Stimulated activated CD4-positive, alpha-beta T cell treated with anti-CD3 and anti-CD28 coated beads, Interleukin-4, amount 100 ng/mL, for 1 hour (primary cell): ENCODE measurements at places on chromosomes 2 and 18.

GRCh38 chr18:22796113-22796512 lies 137.0 kb upstream of the RBBP8 start:
- no peak for DNase-seq

GRCh38 chr2:143329288-143329687 lies 200.1 kb downstream of the ARHGAP15 start:
- no peak for DNase-seq

DNA sequence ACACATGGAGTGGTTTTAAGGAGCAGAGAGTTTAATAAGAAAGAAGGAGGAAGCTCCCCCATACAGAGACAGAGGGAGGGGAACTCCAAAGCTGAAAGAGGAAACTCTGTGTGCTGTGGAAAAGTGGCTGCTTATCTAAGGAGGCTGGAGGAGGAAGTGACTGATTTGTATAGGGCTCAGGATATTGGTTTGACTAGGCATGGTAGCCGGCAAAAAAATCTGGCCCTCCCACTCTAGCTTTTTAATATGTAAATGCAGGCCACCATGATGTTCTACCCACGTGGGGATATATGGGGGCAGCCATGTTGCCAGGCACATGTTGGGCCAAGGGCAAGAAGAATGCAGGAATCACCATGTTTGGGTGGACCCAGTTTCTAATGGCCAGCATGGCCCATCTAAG lies 64.3 kb downstream of the HNMT start:
- DNase-seq = no peak

DNA sequence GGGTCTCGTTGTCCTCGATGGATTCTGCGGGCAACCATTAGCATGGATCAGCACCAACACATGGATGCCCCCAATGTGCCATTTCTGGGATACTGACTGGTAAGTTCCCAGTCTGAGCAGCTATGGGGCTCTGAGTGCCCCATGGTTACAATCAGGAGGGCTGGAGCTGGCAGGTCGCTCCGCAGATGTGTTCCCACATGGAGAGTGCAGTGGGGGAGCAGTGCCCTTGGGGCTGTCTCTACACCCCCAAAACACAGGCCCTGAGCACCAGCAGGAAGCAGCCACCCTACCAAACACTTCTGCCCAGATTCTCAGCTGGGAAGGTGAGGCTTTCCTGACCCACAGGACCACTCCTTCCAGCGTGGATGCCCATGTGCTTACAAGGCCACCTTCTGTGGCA lies 8.0 kb downstream of the NGEF start:
- no peak for DNase-seq

DNA sequence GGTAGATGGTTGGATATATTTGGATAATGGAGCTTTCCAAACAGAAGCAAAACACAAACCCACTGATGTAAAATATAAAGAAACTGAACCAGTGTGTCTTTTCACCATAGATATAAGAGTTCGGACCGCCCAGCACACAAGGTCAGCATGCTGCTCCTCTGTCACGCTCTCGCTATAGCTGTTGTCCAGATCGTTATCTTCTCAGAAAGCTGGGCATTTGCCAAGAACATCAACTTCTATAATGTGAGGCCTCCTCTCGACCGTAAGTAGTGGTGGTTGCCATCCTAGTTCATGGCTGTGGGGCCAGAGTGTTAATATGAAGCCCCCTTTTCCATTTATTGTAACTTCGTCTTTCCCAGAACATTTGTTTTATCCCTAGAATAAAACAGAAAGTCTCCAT lies 125.2 kb upstream of the LYPD6 start:
- no peak for DNase-seq

DNA sequence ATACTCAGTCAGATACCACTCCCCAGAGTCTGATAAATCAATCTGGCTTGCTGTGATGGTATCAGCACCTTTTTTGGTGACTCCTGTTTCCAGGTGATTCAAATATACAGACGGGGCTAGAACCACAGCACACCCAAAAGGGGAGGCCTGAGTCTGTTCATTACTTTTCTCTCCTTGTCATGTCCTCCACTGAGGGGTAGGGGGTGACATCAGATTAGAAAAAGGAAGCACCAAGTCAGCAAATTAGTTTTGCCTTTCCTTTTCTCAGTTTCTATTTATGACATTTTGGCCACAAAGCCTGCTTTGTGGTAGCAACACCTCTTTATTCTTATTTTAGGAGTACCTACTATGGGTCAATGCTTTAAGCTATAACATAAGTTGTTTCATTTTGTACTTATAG lies 127.4 kb downstream of the CCDC102B start:
- no peak for DNase-seq

DNA sequence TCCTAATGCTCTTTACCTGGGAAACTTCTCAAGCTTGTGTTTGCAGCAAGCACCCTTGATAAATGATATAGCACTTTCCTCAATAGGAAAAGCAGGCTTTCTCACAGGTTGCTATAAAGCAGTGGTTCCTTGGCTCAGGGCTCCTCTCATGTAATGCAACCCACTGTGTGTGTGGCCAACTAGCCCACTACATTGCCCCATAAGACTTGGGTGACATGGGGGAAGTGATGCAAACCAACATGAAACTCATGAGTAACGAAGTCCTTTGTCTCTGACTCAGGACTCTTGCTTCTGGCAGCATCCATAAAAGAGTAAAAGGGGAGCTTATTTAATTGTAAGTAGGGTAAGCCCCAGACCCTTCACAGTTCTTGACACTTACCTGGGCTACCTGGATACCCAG lies 106.9 kb downstream of the COL4A4 start:
- no peak for DNase-seq

DNA sequence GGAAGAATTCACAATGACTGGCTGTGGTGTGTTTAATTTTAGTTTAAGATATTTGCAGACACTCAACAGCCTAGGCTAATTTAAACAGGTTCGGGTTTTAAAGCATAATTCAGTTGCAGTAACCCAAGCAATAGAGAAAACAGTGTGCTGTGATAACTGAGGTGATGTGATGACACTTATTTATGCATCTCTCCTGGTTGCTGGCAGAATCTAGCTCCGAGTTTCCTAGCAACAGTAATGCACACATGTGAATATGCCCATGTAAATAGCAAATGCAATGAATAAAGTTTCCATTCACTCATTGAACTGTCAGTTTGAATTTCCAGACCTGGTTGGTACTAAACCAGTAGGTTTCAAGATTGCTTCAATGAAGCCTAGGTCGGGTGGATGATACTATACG lies 426.5 kb downstream of the TMX3 start:
- DNase-seq = no peak

DNA sequence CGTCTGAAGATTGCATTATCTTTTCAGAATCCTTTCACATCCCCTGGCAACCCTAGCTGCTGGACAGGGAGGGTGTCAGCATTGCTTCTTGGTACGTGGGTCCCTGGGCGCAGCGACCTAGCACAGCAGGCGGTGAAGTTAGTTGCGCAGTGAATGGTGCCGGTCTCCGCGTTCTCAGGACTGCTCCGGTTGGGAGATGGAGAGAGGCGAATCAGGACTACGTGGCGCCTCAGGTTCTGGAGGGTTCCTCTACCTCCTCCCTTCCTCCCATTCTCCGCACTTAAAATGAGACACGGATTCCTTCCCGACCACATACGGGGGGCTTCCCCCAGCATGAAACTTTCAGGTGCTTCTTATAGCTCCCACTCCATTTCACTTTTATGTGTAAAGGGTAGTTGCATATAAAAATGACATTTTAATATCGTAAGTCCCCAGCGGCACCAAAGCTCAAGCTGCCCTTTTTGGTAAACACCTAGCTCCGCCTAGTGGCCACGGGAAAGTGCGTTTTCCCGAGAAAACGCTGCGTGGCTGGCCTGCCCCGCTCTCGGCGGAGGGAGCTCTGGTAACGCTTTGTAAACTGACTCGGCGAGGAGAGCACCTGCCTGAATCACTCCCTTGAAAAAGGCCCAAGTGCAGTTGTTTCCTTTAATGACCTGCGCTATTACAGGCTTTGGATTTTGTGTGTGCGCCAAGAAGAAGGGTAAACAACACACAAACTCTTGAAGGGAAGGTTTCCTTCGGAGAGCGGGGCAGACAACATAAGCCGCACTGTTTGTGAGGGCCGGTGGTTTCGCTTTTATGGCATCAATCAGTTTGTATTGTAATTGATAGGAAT lies 32.9 kb upstream of the INHBB start:
- peak; percentile 81 for DNase-seq

DNA sequence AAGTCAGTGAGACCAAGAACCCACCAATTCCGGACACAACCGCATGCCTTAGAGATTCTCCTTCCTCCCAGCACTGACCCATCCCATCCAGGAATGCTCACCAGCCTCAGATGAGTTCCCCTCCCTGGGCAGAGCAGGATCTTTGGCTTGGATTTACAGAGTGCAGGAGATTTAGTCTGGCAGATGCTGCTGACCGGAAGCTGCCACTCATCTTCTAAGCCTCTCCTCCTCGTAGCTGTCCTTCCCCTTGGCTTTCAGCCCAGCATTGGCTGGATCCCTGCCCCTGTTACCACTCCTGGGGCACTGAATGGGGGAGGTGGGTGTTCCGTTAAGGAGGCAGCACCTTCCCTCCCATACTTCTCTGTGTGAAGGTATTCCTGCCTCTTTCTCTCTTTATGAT lies 53.2 kb downstream of the VWA3B start:
- DNase-seq = no peak

DNA sequence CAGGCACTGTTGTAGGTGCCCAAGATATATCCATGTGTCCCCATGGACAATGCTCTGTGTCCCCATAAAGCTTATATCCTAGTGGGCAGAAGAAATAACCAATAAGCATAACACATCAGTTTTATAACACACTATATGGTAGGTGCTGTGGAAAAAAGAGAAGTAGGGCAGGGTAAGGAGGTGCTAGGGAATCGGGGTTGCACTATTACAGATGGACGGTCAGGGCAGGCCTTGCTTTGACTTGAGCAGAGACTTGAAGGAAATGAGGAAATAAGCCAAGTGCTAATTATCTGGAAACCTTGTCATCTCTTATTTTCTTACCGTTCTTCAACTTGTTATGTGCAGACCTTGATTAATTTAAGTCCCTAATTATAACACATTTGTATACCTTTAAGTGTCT lies 82.0 kb downstream of the PHLPP1 start:
- no peak for DNase-seq

GRCh38 chr2:105789745-105790460 lies 45.2 kb downstream of the NCK2 start:
- peak; percentile 46 for DNase-seq

GRCh38 chr2:61451178-61451577 lies 19.7 kb downstream of the USP34 start:
- DNase-seq = no peak

GRCh38 chr2:159933727-159934049 lies 128.7 kb downstream of the PLA2R1 start:
- no peak for DNase-seq

DNA sequence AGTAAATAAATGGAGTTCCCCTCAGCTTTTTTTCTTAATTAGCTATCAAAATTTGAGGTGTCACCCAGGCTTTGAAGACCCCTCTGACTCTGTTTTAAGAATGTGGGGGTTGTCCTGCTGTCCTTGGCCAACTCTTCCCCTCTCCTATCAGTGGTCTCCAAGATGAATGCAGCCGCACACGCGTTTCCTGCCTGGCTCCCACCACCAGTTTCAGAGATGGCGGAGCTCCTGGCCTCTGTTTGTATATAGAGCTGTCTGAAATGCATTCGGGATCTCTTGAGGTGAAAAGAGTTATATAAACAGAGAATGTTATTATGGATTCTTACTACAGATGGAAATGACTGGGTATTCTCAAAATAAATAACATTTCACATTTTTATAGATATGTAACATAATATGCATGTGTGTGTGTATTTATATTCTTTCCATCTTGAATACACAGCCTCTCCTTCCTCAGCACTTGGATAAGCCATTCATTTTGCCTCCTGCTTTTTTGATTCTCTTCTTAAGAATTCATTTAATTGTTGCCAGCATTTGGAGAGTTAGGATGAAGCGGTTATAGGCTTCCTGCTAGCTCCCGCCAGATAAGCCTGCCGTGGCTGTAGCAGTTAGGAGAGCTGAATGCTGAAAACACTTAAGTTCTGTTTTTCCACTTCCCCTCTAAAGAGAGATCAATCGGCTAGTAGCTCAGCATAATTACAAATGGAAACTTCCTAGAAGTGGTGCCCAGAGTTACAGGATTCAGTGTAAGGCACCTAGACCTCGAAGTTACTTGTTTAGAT lies 659.3 kb upstream of the FANCL start:
- no peak for DNase-seq

DNA sequence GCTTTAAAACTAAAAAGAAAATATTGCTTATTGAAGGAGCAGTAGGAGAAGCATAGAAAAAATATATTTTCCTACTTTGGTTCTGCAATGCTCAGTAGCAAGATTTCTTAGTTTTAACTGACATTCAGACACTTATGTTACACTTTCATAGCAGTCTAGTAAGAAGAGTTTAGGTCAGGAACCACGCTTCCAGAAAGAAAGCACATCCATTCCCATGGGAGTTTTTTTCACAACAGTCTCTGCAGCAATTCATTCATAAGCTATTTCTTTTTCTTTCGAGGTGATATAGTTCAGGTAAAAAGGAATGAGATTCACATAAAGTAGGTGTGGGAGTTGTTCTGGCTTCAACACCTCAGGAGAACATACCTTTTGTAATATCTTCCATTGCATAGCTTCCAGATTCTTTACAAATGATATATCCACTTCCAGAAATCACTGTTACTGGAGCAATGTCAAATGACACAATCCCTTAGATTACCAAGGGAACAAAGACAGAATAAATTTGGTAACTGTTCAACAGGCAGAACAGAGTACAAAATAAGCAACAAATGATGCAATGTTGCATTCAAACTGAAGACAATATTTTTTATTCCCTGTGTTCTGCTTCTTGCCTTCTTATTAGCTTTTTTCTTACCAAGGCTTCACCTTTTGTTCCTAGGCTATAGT lies 95.2 kb upstream of the GULP1 start:
- DNase-seq = no peak

- DNase-seq = no peak
Measured at GRCh38 chr2:233691443-233692433, 952 bp upstream of the UGT1A6 start.

DNA sequence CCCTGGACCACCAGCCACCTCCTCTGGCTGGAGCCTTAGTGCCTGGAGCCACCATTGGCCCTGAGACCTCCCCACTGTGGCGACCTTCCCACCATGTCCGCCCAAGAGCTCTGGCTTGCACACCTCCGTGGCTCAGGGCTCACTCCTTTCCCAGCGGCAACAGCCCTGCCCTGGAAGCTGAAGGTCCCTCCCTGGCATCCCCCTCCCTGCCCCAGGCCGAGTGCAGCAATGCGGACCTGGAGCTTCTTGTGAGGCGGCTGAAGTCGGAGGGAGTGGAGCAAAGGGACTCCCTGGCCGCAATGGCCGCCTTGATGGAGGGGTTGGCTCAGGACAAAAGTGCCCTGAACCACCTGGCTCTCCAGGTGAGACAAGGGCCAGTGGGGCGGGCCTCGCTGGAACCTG lies 28.6 kb downstream of the CROCC2 start:
- DNase-seq = no peak

GRCh38 chr18:76361219-76361618 lies 133.8 kb downstream of the ZNF516 start:
- DNase-seq = no peak

DNA sequence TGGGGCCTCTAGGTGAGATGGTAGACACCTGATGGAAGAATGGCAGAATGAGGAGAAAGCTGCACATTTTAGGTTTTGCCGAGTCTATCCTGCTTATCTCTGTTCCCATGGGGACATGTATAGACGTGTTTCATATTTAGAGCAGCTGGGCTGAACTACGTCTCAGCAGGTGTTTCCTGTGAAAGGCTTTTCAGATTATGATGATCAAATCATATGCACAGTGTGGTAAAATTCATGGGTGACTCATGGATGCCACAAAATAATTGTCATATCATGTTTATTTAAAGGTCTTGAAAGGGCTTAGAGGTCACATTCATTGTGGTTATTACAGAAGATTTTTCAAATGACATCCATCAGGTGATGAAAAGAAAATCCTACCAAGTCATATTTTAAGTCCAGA lies 90.5 kb downstream of the ICOS start:
- DNase-seq = no peak
